Right lobe of liver (tissue), 6 donors: ENCODE measurements at places on chromosomes 1 and 21.

GRCh38 chr1:8427493-8427892 is 109.6 kb downstream of the SLC45A1 start:
- DNase-seq, result no peak

DNA sequence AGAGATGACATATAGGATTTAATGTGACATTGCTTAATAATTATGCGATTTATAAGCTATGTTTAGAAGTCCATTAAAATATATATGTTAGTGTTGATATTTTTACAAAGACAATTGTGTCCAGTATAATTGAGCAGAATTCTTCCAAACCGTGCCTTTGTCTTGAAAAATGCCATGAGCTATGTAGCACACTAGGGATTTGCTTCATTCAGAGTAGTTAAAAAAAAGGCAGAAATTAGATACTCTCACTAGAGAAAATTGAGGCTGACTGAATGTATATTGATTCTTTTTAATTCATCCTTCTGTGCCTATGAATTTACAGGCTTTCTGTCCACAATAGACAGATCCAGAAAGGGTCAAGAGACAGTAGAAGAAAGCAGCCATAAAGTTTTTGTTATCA is 429.0 kb downstream of the NEGR1 start:
- DNase-seq, result no peak

- DNase-seq, result no peak
Measured at GRCh38 chr1:149879556-149879955, 19.8 kb upstream of the BOLA1 start.

DNA sequence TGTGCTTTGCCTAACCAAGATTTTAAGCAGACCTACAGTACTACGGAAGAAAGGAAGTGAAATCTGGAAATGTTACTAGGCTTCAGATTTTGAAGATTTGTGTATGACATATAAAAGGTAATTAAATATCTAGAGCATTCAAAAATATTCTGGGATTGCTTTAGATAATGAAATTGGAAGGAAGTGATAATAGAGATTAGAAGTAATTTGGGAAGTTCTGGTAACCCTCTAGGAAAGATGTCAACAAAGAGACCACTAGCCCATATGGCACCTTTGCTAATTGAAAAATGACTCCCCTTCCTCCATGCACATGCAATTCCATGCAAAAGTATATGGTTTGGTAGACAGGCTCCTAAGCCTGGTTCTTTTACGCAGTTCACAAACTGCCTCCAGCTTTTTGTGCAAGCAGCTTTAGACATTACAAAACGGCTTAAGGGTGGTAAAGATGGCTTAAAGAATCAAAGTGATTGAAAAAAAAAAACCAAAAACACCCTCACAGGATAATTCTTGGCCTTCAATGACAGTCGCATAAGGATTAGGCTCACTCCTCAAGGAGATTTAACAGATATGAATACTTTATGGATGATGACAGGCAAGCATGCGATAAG is 81.8 kb downstream of the LRRC7 start:
- no peak for DNase-seq

DNA sequence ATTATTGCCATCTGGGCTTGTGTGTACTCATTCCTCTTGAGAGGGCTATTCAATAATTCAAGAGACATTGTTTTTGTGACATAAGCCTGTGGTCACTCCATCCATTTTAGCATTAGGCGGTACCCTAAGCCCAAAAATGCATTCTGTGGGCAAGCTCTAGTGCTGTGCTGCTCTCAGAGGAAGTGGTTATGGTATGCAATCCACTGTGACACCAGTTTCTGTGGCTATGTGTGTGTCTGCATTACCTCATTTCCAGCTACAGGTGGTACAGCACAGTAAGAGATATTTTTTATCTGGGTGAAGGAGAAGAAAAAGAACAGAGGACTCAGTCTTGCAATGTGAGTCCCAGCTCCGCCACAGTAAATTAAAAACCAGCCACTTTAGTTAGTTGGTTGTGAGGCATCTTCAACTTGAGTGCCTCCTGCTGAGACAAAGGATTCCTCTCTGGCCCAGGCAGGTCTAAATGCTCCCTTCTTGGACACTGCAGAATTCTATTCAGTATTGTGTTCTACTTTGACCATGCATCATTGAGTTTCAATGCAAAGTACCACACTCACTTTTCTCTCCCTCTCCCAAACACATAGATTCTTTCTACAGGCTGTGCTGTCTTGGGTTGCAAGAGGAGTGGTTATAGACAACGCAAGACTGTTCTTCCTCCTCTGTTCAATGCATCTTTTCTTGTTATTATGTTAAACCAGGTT is 777.8 kb upstream of the BRINP3 start:
- DNase-seq, result no peak
